ENCODE measurements at places on chromosomes 11 and 22. TPM values are rescaled to one million over a fixed set of nuclear protein-coding genes. Genes with fewer than 3 reads are reported as not detected.

Gene IGF2
- 27.6 TPM for total RNA-seq

Gene CKAP5
- 67.8 TPM for total RNA-seq

Gene OR5D14
- not detected for total RNA-seq

Gene INPP5J
- 24.1 TPM for total RNA-seq

Gene PLAAT2
- 62.8 TPM for total RNA-seq

Gene NXPE4
- total RNA-seq = 183 TPM

Gene OR52I1
- not detected for total RNA-seq

Gene XBP1
- total RNA-seq = 132 TPM

Gene CD3E
- total RNA-seq = 9.7 TPM

Gene KRTAP5-11
- not detected for total RNA-seq

Gene MMP8
- not detected for total RNA-seq

Gene SCGB1C1
- not detected for total RNA-seq

Gene VWCE
- 1.9 TPM for total RNA-seq

Gene FOLR2
- total RNA-seq = 13.8 TPM

Gene MN1
- 1.8 TPM for total RNA-seq

Gene OR4S2
- not detected for total RNA-seq

Gene PI4KA
- 130 TPM for total RNA-seq

Gene TEX12
- total RNA-seq = 0.60 TPM

Gene ST14
- 622 TPM for total RNA-seq

Gene ARRB1
- 121 TPM for total RNA-seq

Gene RCOR2
- 1.6 TPM for total RNA-seq

Gene HORMAD2
- total RNA-seq = not detected

Gene MS4A7
- total RNA-seq = 28.6 TPM

Gene OR6A2
- 0.69 TPM for total RNA-seq

Gene DRD4
- 1.8 TPM for total RNA-seq

Gene SCGB1D2
- total RNA-seq = not detected

Gene ACRV1
- not detected for total RNA-seq

All from mucosa of descending colon (tissue), 3 donors.